Left cardiac atrium (tissue), 4 donors: ENCODE measurements at places on chromosomes 13 and 19.

DNA sequence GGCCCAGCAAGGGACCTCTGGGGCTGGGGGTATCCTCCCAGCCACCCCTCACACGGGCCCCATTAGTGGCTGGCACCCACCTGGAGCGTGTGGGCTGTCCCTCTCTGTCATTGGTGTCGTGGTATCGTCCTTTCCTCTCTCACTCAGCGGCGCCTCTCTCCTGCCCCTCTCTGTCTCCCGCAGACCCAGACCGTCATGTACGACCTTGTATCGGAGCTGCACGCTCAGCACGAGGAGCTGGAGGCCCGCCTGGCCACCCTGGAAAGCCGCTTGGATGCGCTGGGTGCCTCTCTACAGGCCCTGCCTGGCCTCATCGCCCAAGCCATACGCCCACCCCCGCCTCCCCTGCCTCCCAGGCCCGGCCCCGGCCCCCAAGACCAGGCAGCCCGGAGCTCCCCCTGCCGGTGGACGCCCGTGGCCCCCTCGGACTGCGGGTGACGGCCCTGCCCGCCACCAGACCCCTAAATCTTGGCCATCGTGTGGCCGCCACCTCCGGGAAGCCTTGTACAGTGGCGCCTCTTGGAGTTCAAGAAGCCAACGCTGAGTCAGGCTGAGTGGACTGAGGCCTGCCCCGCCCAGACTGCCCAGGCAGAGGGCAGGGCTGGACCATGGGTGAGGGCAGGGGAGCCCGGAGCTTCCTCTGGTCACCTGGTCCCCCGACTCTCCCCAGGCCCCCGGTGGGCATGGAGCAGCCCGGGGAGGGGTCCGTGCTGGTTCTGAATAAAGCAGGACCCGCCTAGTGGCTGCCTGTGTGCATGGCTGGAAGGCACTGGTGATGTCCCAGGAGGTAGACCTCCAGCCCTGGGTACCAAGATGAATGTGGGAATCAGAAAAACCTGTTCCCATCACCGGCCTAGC, 9.8 kb upstream of the ARRDC2 start:
- DNase-seq = no peak

- DNase-seq = no peak
Observed at GRCh38 chr13:109547942-109548341, 238.4 kb downstream of the IRS2 start.

- peak; percentile 50 for DNase-seq
Observed at GRCh38 chr19:18223860-18224524, 2.2 kb downstream of the PDE4C start.

DNA sequence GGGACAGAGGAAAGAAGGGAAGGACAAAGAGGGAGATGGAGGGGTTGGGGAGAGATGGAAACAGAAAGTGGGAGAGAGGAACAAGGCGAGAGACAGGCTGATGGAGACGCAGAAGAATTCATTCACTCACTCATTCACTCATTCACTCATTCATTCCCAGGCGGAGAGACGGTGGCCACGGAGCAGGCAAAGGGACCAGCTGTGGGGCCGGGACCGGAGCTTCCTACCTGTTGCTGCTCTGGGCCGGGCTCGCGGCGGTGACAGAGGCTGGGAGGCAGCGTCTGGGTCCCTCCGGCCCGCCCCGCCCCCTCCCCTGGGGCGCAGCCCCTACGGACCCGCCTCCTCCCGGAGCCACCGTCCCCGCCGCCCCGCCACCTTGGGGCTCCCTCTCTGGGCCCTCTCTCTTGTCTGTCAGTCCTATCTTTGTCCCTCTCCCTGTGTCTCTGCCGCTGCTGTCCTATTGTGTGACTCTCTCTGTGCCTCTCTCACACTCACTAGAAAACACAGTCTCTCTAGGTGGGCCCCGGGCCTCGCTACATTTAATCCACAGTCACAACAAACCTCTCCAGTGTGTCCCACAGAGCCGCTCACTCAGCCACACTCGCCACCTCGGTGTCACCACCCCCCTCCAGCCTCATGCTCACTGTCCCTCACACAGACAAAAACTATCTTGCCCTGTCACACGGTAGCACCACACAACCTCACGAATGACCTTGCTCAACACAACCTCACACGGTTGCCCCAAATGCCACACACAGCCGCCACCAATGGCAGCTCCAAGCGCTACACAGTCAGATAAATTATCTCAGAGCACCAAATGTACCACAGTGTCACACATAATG, at the start of gene GNG8:
Gene GNG8 (minus strand): TSS at position 283 of the 842 bp plus-strand sequence. CDS start 1,520 bp downstream, outside the sequence.
- no peak for DNase-seq

GRCh38 chr19:1929021-1929742, 11.8 kb upstream of the CSNK1G2 start:
- peak; percentile 84 for DNase-seq

DNA sequence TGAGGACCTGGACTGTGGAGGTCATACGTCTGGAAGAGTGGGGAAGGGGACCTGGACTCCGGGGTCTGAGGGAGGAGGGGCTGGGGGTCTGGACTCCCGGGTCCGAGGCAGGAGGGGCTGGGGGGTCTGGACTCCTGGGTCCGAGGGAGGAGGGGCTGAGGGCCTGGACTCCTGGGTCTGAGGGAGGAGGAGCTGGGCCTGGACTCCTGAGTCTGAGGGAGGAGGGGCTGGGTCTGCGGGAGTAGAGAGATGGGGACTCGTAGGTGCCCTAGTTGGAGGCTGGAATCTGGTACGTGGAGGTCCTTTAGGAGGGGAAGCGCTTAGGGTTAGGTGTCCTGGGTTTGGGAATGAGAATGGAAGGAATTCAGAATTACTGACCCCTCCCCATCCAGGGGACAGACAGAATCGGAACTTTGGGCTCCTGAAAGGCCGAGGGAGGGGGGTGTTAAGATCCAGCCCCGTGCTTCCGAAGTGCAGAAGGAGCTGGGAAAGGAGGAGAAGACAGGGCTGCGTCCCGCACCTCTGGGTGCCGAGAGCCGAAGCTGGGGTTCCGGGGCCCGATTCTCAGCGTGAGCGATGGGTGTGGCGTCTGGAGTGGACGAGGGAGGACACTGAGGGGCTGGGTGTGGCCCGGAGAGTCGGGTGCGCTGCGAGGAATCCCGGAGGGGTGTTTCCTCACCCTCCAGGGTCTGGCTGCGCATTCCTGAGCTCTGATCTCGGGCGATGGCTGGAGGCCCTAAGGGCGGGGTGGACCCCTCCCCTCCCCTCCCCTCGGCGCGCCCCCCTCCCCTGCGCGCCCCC, 608 bp downstream of the MYADM start:
- peak; percentile 77 for DNase-seq

DNA sequence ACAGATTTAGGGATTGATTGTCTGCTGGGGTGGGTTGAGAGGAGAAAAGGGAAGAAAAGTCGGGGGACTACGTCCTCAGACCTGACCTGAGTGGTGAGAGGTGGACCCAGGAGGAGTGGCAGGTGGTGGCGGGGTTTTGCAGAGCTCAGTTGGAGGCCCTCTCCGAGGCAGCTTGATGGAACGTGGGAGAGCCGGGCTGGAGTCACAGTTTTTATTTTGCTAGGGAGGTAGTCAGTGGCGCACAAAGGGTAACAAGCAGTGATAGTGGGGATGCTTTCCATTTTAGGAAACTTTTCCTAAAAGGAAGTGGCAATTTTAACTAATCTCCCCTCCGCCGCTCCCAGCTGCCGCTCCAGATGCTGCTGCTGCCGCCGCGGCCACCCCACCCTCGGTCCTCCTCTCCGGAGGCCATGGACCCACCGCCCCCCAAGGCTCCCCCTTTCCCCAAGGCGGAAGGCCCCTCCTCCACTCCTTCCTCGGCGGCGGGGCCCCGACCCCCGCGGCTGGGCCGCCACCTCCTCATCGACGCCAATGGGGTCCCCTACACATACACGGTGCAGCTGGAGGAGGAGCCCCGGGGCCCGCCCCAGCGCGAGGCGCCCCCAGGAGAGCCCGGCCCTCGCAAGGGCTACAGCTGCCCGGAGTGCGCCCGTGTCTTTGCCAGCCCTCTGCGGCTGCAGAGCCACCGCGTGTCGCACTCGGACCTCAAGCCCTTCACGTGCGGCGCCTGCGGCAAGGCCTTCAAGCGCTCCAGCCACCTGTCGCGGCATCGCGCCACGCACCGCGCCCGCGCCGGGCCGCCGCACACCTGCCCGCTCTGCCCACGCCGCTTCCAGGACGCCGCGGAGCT, 1.1 kb upstream of the ZNF581 start:
- peak; percentile 49 for DNase-seq
